CD4-positive, alpha-beta T cell treated with Interferon alpha-2 for 1 hour (primary cell): ENCODE measurements at places on chromosomes 11 and 22.
A peak's percentile ranks its signal among the peaks of the same experiment; 100 is the strongest.

DNA sequence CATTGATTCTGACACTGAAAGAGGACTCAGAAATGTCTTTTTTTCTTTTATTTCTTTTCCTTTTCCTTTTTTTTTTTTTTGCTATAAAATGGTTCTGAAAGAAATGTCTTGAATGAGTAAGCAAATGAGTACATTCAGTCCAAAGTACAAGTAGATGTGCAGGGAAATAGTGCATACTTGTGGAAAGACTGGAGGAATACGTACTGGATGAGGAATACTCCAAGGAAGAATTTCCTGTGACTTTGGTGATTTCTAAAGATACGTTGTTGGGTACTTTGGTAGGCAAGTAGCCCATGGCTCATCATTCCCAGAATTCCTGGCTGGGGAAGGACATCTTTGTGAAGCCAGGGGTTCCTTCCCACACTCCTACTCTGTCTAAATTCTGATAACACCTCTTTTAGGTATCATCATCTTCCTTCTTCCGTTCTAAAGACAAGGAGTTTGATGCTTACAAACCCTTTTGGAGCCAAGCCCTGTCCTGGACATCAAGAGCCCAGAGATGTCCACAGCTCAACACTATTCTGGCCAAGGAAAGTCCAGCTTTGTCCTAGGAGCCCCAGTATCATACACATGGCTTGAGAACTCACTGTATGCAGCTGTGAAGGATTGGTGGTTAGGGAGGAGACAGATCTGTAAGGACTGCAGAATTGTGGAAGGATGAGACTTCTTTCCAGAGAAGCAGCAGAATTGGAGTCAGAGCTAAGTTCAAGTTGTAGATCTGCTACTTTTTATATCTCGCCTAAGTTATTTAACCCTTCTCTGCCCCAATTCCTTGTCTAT lies 4.8 kb upstream of the NUP98 start:
- no peak for DNase-seq

DNA sequence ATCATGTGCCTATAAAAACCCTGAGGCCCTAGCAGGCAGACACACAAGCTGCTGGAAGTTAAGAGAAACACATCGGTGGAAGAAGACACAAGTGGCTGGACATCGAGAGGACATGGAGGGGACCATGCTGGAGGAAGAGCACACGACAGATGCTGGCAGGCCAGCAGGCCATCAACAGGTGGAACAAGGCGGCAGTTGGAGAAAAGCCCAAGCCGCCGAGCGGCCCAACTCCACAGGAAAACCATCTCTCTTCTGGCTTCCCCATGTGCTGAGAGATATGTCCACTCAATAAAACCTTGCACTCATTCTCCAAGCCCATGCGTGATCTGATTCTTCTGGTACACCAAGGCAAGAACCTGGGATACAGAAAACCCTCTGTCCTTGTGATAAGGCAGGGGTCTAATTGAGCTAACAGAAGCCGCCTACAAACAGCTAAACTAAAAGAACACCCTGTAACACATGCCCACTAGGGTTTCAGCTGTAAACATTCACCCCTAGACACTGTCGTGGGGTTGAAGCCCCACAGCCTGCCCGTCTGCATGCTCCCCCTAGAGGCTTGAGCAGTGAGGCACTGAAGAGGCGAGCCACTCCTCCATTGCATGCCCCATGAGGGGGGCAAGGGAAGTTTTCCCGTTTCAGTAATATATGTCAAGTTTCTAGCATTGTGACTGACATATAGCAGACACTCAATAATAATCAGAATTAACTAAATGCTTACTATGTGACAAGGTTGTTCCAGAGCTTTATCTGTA lies 39.0 kb upstream of the MMP20 start:
- no peak for DNase-seq

- DNase-seq, result no peak
These were observed 1.4 kb upstream of the PPARA start for GRCh38 chr22:46148816-46149511.

GRCh38 chr22:41480397-41480735 lies 11.4 kb downstream of the ACO2 start:
- DNase-seq, result no peak

DNA sequence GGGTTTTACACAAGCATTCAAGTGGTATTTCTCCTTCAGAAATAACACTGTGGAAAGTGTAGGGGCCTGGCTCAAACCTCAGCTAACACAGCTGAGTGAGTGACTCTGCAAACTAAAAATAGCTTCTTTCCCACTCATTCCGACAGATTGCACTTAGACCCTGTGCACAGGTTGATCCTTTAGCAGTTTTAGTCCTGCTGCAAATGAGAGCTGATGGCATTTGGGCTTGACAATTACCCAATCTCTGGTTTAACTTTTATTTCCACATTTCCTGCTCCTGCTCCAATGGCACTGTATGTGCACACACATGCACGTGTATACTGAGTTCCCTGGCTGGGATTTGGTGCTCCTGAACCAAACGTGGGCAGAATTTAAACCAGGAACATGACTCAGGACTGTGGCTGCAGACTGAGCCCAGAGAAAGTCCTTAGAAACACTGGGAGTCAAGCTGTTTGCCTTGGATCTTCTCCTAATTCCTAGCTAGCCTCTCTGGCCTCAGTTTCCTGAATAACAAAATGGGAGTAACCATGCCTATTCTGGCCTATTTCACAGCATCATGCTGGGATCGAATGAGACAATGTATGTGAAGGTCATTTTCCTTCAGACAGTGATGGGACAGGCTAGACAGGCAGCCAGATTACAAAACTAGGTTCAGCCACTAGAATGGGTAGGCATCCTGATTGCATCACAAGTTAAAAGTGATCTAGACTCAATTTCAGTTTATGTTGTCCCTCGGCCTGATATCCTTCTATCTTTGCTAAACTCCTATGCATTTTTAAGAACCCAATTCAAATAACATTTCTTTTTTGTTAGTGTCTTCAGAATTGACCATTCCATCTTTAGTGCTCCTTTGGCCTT lies 58.2 kb downstream of the SERGEF start:
- DNase-seq, result no peak

- DNase-seq, result no peak
These were observed 5.1 kb upstream of the LMO1 start for GRCh38 chr11:8268530-8269400.

- DNase-seq, result no peak
These were observed 1.5 kb downstream of the TMPRSS6 start for GRCh38 chr22:37107816-37108621.

DNA sequence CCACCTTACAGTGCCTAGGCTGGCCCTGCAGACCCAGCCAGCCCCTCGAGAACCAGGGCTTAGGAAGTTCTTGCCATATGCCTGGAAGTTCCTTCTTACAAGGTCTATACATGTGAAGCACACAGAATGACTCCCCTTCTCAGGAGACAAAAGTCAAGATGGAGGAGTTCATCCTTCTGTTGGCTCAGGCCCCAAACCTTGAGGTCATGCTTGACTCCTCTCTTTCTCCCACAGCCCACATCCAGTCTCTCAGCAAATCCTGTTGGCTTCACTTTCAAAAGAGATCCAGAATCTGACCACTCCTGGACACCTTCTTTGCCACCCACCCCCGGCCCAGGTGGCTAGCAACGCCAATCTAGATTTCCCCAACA lies 1.7 kb upstream of the CD248 start:
- no peak for DNase-seq

- no peak for DNase-seq
These were observed 1.6 kb downstream of the RTCB start for GRCh38 chr22:32410459-32410858.

DNA sequence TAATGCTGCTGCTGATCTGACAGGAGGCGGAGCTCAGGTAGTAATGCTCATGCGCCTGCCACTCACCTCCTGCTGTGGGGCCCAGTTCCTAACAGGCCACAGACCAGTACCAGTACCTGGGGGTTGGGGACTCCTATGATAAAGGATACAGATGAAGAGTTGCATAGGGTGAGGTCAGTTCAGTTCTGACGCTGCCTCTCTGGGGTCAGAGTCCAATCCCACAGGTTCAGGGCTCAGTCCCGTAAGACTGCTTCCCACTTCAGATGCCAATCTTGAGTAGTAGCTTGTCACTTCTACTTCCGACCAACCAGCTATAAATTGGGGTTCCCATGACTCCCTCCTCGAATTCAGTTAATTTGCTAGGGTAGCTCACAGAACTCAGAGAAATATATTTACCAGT lies 8.6 kb downstream of the ASRGL1 start:
- no peak for DNase-seq

DNA sequence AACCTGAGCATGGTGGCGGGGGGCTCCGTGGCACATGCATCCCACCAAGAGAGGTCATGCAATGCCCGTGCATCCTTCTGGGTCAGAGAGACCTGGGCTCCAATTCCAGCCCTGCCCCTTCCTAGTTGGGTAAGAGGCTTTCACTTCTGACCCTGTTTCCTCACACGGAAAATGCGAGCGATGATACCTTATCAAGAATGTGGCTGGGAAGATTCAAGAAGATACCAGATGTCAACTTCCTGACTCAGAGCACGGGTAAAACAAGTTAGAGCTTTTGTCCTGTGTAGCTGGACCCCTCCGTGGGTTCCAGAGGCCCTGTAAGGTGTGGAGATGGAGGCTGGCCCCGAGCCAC lies 8.7 kb upstream of the DGKZ start:
- no peak for DNase-seq

DNA sequence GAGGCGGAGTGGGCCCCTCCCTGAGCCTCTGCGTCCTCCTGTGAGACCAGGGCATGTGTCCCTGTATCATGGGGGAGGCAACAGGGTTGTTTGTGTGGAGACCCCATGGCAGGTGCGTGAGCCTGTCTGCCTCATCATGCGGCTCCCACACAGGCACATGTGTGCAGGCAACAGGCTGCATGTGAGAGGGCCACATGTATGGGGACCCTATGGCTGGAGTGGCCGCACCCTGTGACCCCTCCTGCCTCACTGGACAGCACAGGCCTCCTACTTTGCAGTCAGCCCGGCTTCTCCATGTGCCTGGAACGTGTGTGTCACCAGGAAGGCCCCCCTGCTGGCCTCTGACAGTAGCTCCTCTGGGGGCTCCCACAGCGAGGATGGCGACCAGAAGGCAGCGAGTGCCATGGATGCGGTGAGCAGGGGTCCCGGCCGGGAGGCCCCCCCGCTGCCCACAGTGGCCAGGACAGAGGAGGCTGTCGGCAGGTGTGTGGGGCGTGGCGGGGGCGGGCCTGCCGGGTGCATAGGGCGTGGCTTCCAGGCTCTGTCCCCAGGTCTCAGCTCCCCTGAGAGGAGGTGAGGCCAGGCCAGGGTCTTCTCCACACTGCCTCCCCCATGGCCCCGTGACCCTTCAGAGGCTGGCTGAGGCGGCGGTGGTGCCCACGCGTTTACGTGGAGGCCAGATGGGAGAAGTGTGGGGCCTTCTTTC lies 34.1 kb downstream of the SBF1 start:
- no peak for DNase-seq

DNA sequence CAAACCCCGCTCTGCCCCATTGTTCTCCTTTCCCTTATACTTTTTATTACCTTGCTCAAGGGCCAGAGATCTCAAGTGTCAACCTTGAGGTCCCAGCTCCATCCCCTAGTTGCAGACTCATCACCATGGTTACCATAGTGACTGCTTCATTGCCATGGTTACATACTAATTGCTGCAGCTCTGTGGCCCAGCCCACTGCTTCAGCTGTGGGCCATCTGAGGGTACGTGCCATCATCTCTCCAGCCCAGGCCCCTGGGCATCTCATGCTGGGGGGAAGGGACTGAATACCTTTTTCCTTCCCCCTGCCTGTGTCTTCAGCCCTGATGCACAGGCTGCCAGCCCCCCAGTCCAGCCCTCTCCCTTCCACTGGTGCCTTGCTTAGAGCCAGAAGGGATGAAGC lies 22.2 kb downstream of the TREH start:
- no peak for DNase-seq

DNA sequence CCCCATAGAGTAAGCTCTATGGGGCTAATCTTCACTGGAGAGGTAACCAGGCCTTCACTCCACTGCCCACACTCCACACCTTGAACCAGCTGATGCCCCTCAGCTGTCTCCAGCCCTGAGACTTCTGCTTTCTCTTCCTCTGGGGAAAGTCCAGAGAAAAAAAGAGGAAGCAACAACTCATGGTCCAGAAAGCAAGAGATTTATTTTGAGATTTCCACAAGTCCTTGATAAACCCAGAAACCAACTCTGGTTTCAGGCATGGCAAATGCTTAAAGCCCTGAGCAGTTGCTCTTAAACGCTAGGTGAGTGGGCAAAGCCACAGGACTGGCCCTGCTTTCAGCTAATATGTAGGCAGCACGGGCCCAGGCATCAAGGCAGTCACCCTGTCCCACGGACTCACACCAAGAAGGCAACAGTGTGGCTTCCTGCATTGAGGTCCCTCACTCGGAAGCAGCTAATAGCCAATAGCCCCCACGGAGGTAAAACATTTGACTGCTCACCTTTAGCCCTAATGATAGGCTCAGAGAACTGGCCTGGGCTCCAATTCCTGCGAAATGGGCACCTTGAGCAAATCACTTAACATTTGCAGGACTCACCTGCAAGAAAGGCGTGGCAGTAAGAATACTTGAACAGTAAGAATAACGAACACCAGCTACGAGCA lies 4.3 kb downstream of the CYB561A3 start:
- peak; percentile 73 for DNase-seq

DNA sequence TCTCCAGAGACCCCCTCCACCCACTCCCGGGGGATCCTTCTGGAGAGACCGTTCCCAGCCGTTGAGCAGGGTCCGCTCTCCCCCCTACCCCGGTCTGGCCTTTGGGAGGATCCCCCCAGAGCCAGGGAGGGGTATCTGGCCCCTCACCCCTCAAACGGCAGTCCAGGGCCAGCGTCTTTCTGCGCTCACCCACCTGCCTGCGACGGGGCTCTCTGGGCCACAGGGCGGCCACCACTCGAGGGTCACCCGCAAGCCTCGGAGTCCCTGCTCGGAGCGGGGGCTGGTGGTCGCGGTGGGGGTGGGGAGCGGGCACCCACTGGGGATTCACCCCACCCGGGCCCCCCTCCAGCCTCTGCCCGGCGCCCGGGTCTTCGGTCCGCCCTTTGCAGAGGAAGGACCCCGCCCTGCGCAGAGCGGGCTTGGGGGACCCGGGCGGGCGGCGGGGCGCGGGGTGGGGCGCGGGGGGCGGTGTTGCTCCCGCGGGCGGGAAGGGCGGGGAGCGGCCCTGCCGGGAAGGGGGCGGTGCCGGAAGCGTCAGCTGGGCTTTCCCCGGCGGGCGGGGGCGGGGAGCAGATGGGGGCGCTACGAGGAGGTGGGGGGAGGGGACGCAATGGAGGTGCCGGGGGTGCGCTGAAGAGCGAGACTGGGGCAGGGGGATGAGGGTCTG lies 16.6 kb downstream of the CRELD2 start:
- DNase-seq, result peak; percentile 94

DNA sequence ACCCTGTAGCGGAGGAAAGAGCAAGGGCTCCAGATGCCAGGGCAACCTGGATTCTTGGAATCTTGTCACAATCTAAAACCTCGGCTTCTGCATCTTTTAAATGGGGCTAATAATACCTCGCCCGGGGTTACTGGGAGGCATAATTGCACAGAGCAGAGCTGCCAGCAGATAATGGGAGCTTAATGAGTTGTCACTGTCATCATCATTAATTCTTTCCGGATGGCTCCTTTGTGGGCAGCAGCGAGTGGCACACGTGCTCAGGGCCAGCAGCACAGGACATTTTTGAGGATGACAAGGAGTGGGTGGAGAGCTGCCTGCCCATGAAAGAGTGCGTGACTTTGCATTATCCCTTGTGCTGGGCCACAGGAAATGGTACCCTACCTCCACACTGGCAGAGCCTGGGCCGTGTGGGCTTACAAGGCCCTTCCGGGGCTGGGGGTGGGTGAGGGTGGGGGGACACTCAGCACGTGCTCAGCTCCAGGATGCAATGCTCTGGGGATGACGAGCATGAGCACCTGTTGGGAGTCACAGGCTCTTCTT lies 5.7 kb downstream of the PDGFB start:
- DNase-seq, result no peak
